ENCODE measurements at places on chromosomes 2 and 18.

GRCh38 chr2:48870503-48870902, 115.0 kb upstream of the LHCGR start:
- no peak for DNase-seq

- DNase-seq: no peak
Observed at GRCh38 chr2:236656721-236657120, 87.1 kb downstream of the ACKR3 start.

- DNase-seq: peak; percentile 87
Observed at GRCh38 chr18:74499633-74500032, 3.5 kb downstream of the CNDP2 start.

GRCh38 chr18:46362533-46362932, 258.3 kb downstream of the HAUS1 start:
- DNase-seq: no peak

GRCh38 chr2:12720278-12720620, 3.5 kb downstream of the TRIB2 start:
- no peak for DNase-seq

DNA sequence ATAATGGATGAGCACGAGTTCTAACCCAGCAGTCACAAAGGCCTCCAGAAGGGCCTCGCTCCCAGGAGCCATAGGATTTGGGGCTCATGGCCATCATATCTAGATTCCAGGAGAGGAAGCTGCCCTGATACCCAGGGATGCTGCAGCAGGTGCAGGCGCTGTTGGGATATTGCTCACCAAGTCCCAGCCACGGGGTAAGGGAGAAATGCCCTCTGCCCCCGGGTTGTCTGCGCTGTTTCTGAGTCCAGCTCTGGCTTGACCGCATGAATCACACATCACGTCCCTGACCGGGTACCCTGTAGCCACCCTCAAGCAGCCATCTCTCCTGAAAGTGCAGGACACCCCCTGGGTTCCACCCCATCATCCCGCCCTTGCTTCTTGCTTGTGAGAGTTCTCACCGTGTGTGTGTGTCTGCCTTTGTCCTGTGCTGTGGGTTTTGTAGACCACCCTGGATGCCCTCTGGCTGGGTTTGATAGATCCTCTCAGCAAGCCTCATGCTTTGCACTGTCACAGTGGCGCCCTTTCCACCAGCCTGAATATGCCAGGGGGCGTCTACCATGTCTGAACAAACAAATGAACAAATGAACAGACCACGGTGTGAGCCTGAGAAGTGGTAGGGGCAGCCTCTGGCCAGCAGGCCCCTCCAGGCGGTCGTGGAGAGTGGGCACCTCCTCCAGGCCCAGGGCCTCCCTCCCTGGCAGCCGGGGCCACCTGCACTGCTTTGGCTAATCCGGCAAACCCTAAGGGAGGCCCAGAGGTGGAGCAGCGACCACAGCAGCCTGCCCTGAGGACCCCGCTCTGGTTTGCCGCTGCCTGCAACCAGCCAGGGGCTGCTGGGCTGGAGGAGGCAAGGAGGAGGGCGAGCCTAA, 32.1 kb downstream of the ADRA2B start:
- DNase-seq: no peak

DNA sequence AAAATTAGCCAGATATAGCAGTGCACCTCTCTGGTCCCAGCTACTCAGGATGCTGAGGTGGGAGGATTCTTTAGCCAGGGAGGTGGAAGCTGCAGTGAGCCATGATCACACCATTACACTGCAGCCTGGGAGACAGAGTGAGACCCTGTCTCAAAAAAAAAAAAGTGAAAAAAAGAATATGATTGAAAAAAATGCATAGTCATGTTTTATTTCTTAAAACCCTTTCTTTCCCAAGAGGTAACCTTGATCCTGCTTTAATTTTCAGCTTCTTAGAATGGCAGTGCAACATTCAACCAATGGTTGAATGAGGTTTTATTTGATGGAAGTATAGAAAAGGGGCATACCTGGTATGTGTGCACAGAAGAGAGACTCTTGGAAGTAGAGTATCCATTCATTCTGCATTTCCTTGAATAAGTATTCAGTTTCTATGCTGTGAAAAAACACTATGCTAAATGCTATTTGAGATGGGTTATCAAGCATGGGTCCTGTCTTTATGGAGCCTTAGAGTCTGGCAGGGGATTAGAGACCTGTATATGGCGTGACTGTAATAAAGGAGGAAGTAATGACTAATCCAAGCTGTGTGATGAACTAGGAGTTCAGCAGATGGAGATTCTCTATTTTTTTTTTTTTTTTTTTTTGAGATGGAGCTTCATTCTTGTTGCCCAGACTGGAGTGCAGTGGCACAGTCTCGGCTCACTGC, 146.3 kb downstream of the WDSUB1 start:
- peak; percentile 43 for DNase-seq

DNA sequence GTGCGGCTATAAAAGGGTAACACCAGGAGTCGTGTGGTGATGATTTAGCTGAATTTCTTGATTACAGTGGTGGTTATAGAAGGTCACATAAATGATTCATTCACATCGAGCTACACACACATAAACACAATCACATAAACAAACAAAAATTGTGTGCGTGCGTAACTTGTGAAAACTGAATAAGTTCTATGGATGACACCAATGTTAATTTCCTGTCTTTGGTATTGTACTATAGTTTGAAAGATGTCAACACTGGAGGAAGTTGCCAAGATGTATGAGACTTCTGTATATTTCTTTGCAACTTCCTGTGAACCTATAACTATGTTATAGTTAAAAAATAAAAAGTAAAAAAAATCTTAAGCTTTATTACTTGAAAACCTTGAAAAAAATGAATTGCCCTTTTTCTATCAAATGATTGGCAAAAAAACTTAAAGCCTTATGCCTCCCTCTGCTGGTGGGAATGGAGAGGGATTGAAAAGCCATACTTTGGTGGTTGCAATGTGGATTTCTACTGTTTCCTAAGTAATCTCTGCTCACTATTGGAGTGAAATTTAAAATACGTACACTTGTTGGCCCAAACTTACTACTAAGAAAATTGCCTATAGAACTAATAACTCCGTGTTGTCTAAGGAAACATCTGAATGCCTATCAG, 227.7 kb downstream of the RPIA start:
- DNase-seq: peak; percentile 54

- peak; percentile 41 for DNase-seq
Observed at GRCh38 chr2:165793779-165794535, at the start of gene GALNT3. GALNT3 (minus strand) TSS chr2:165794247; CDS start chr2:165770700, 23,547 bp downstream.

- no peak for DNase-seq
Observed at GRCh38 chr2:198659096-198659870, 798.5 kb downstream of the SATB2 start.

DNA sequence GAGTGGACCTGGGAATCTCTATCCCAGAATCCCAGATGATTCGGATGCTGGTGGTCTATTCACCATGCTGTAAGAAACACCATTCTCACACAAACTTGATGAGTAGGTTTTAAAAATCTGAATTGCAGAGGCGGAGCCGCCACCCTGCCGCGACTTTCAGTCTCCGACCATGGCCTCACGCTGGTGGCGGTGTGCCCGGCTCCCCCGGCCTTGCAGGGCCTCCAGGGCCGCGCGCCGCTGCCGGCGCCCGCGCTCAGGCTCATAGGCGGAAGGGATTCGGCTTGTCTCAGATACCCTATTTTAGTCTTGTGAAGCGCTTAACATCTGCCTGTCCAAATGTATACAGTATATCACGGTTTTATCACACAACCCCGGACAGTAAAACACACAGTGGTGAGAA, 2.6 kb upstream of the PPM1B start:
- no peak for DNase-seq

DNA sequence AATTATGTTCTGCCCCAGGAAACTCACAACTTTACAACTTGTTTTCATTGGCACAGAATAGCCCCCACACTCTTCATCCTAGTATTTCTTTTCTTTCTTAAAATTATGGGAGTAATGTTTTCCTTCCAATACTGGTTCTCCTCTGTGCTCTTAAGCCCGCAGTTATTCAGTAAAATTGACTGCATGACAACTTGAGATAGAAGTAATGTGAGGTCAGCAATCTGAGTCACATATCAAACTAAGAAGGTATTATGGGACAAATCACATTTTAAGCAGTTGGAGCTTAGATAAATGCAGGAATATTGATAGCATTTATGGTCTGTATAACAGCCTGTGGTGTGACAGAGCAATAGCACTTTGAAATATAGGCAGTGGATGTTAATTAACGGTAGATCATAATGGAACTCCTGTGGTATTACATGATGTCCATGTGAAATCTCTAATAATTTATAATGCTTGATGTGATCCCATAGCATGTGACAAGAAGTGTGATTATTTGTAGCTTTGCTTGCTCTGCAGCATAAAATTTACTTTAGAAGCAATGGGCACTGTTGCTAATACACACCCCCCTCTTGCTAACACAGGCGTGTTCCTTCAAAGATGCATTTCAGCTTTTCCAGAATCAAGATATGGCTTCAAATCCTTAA, 351.4 kb upstream of the CDH20 start:
- no peak for DNase-seq

DNA sequence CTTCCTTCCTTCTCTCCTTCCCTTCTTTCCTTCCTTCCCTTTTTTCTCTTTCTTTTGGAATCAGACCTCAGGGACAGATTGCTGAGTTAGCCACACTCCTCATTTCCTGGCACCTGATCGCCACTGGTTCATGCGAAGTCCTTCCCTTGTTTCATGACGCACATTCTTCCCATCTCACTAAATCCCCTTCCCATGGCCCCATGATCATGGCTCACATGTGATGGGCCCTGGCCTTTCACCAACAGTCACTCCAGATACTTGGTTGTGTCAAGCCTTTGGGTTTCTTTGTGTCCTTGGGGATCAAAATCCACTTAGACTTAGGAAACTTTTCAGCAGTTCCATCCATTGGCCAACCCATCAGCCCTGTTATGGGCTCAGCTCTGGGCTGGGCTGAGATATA, 23.8 kb upstream of the ASPRV1 start:
- peak; percentile 58 for DNase-seq

- peak; percentile 14 for DNase-seq
Observed at GRCh38 chr2:70344195-70344594, 42.3 kb upstream of the FAM136A start.

DNA sequence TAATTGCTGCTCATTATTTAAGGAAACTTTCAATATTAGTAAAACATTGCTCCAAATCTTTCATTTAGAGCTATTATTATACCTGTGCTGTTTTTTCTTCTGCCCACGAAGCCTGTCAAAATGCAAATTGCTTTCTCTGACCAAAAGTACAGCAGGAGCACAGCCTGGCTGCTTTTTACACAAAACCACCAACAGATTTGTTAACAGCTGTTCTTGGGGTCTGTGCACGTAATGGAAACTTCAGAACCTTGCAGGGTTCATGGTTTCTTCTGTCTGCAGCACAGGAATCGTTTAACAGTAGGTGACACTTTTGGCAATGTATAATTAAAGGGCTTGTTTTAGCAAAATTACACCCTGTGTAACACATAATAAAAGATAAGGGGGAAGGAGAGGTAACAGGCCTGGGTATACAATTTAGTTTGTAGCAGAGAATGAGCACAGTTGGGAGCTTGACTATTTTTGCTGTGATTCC, 447.3 kb downstream of the KCNJ3 start:
- DNase-seq: no peak

GRCh38 chr18:40019797-40020392, 1935.1 kb upstream of the PIK3C3 start:
- DNase-seq: no peak

- DNase-seq: no peak
Observed at GRCh38 chr2:13005761-13006335, 289.1 kb downstream of the TRIB2 start.

DNA sequence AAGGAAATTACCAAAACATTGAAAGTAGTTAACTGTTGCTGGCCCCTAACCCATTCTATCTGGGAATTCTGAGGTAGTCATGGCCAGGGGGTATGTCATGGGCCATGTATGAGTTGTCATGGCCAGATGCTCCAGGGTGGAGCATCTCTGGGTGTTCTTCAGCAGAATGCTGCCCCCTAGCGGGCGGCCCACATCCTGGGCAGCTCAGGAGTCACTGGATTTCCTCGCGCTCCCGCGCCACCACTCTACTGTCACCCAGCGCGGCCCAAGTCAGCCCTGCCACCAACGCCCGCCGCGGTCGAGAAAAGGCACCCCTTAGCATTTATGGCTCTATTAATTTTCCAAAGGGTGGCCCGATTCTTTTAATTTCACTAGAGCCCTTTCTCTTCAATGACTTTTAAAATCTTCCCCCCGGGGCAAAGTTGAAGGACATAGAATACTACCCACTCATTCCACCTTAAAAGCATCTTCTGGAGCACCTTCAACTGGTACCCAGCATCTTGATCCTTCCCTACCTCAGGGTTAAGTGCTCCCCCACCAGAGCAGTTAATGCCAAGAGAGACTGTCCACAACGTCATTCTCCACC, 41.6 kb downstream of the PKDCC start:
- peak; percentile 90 for DNase-seq

DNA sequence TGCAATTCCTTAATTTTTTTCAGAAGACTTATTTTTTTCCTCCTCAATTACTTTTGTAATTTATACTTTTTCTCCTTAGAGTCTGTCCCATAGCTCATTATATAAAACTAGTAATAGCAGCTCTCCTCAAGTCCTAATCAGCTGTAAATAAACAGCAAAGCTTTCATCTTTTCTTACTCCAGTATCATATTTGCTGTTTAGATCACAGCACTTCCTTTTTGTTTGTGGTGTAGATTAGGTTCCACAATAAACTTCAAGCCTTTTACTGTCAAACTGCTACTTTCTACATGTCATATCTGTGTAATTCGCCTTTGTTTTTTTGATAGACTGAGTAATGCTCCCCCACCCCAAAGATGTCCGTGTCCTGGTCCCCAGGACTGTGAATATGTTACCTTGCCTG, 25.5 kb downstream of the GCG start:
- no peak for DNase-seq

- no peak for DNase-seq
Observed at GRCh38 chr2:11710210-11710609, 36.2 kb upstream of the LPIN1 start.

DNA sequence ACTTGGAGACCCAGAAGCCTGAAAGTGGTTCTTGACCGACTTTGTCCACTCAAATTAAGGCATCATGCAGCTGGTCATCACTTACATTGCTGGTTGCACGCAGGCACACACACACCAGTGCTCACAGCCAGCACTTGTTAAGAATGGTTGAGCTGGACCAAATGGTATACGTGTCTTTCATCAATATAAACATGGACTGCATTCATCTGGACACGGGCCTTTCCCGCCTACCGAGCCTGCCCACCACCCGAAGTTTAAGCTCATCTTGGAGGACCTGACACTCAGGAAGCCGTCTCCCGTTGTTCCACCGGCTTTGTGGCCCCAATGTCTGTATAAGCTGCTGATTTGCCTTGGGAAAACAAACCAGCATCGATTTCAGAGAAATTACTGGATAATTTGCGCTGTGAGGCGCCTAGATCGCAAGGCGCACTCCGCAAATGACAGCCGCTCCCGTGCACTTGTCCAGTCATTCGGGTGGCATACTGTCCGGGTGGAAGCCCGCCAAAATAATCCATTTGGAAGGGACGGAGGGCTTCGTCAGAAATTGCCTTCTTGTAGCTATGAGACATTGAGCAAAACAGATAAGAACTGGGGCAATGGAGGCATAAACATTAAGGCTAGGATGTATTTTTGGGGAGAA, 40.1 kb upstream of the AKAIN1 start:
- DNase-seq: peak; percentile 1

Data from suppressor macrophage treated with lipopolysaccharide for 1 hour (primary cell).